ENCODE measurements at places on chromosomes 12 and 14. TPM values are rescaled to one million over a fixed set of nuclear protein-coding genes. Genes with fewer than 3 reads are reported as not detected.

DNA sequence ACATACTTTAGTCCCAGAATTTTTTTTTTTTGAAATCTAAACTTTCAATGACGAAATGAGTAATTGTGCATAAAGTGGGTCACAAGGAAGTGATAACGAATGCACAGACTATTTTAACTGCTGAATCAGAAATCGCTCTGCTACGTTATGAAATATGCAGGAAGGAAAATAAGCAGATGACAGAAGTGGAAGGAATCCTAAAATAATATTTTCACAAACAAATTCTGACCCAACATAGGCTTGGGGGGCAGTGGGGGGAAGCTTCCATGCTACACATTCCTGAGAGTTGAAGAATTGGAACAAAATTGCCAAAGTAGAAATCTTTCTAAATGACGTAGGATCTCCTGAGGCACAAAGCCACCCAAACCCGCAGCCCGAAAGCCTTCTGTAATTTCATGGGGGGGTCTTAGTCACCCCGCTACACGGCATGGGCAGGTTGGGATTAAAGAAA, 89.6 kb downstream of the ARF6 start:
- no peak for DNase-seq

The FAM222A gene
- 14.8 TPM for polyA plus RNA-seq

The TAS2R30 gene
- 0.25 TPM for polyA plus RNA-seq

The GLIPR1L1 gene
- polyA plus RNA-seq, result not detected

- no peak for DNase-seq
Measured at GRCh38 chr14:68667313-68667791, 125.5 kb downstream of the ZFP36L1 start.

The C14orf39 gene
- not detected for polyA plus RNA-seq

DNA sequence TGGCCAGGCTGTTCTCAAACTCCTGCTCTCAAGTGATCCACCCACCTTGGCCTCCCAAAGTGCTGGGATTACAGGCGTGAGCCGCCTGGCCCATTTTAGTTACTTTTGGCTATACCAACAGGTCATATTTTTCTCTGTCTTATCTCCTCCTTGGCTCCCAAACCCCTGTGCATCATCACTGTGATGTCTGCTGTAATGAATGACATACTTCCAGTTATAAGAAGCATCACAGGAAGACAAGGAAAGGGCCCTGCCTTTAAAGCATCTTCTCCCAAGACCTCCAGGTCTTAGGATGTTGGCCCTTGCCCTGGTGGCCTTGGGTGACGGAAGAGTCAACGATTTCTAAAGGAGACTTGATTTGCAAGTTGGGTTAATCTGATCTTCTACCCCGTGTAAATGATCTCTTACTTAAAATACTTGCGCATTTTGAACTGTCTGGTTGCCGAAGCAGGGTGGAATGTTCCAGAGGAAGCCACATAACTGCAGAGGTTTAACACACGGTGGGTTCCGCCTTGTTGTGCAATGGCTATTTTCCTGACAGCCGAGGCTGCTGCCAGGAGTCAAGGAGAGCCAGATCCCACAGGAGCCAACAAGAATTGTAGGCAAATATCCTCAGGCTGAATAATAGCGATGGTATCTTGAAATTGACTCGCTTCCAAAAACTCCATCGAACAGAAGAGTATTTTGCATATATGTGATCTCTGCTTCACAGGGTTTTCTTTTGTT, 55.7 kb upstream of the PLXNC1 start:
- DNase-seq, result no peak

- no peak for DNase-seq
Measured at GRCh38 chr14:89280600-89280999, 136.4 kb downstream of the FOXN3 start.

- no peak for DNase-seq
Measured at GRCh38 chr14:89040080-89040459, 215.6 kb downstream of the TTC8 start.

DNA sequence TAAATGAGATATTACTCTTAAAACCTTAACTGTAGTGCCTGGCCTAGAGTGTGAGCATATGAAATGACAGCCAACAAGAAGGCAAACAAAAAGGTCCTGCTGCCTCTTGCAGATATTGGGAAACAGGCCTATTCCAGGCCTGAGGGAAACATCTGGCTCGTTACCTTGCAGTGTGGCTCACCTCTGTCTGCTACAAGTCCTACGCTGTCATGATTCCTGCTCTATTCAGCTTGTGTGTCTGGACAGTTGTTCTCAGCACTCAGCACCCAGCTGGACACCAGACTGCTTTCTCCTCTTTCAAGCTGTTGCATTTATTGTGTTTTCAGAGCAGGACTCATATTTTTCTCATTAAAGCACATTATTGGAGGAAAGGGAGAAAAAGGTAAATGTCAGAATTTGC, 113.5 kb downstream of the TMTC2 start:
- no peak for DNase-seq

DNA sequence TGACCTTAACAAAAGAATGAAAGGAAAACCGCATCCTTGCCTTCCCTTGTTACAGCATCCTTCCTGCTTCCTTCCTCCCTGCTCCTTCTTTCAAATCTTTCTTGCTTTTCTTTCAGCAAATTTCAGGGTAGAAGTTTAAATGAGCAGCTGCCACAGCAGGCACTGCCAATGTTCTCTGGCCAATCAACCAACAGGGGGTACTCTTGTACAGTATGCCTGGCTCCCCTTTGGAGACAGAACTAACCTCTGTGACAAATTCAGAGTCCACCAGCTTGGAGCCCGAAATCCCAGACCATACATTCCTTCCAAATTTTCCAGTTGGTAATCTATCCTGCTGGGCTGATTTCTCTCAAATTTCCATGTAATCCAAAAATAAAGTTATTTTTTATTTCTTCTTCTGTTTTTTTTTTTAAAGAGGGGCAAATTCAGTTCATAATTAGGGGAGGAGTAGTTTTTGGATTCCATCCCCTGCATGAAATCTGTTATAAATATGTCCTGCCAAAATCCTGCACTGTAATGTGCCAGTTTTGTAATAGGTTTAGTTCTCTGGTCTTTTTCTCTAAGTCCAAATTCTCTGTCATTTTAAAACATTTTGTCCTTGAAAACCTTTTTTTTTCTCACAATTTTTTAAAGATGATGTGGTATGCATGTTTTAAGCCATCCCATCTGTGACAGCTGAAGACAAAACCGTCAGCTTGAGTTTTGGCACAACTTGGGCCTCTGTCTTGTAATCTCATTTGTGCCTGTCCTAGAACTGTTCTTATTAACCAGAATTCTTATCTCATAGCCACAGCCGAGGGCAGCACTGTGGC, 610.0 kb upstream of the LMO3 start:
- peak; percentile 10 for DNase-seq

- DNase-seq, result peak; percentile 56
Measured at GRCh38 chr14:90517076-90517841, 120.4 kb downstream of the CALM1 start.

DNA sequence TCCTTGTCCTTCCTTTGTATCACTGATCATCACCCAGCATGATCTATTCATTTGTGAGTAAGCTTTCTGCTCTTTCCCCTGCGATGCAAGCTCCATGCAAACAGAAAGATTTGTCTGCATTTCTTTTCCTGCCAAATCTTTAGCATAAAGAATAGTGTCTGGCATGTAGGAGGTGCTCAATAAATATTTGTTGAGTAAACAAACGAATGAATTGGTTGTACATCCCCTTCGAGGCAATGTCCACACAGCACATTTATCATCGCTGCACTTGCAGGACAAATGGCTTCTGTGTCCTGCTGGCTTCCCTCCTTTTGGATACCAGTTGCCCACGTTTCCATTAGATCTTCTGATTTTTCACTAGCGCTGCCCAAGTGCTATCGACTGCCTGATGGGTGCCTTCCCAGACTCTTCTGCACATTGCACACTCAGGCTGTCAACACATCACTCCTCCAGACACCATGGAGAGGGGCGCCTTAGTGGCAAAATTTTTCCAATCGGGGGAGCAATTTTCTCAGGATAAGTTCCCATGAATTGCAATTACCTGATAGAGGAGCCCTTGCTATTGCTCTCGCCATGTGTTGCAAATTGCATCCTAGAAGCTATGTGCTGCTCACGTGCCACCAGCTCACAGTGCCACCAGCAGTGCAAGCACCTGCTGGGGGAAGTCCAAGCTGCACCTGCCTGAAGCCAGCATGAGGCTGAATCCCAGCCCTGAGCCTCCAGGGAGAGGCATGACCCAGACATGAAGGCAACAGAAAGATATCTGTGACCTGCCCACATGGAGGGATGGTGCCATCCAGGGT, 206.6 kb downstream of the KIF26A start:
- no peak for DNase-seq

GRCh38 chr12:49969027-49969426, 3.7 kb upstream of the AQP6 start:
- DNase-seq, result no peak

The KRT73 gene
- not detected for polyA plus RNA-seq

The NEUROD4 gene
- polyA plus RNA-seq, result not detected

The SLC6A13 gene
- 2.1 TPM for polyA plus RNA-seq

The PROX2 gene
- not detected for polyA plus RNA-seq

GRCh38 chr12:130968611-130969010, 14.9 kb downstream of the ADGRD1 start:
- no peak for DNase-seq

DNA sequence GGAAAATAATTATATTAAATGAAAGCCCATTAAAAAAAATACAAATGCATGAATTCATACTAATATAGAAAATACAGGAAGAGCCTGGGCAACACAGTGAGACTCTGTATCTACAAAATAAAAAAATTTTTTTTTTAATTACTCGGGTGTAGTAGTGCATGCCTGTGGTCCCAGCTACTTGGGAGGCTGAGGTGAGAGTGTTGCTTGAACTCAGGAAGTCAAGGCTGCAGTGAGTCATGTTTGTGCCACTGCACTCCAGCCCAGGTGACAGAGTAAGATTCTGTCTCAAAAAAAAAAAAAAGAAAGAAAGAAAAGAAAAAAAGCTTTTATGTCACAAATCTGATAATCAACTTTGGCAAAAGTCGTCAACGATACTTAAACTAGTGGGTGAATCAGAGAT, 80.6 kb upstream of the PLEKHA5 start:
- no peak for DNase-seq

- no peak for DNase-seq
Measured at GRCh38 chr12:67592228-67593011, 56.1 kb upstream of the DYRK2 start.

DNA sequence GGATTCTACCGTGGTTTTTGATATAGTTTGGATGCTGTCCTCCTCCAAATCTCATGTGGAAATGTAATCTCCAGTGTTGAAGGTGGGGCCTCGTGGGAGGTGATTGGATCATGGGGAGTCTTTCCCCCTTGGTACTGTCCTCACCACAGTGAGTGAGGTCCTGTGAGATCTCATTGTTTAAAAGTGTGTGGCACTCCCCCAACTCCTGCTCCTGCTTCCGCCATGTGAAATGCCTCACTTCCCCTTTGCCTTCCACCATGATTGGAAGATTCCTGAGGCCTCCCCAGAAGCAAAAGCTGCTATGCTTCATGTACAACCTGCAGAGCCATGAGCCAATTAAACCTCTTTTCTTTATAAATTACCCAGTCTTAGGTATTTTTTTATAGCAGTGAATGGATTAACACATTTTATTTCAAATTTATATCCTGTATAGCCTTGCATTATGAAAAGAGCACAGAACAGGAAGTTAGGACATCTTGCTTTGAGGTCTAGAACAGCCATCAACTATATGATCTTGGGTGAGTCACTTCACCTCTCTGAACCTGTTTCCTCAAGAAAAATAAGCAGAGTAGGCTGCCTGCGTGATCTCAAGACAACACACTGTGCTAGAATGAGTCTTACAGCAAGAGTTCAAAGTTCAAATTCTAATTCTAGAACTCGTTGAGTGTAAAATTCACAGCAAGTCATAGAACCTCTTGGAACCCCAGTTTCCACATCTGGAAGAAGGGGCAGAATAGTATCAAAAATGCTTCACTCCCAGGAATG, 160.9 kb upstream of the EEA1 start:
- no peak for DNase-seq

- DNase-seq, result no peak
Measured at GRCh38 chr12:96140174-96140573, 54.0 kb upstream of the ELK3 start.

- no peak for DNase-seq
Measured at GRCh38 chr12:52531566-52532300, 11.5 kb upstream of the KRT5 start.

DNA sequence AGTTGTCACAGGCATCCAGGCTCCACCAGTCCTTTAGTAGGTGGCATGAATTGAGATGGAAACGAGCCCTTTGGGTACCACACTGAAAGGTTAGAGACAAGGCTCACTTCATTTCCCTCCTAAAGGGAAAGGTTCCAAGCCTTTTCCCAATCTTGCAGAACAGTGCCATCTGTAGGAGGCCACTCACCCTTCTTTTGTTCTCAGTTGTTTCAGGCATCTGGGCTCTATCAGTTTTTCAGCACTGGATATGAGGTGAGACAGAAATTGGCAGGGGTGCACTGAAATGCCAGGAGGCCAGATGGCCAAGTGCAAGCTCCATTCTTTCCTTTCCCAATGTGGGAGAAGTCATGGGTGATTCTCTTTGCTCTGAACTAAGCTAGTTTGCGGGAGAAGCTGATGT, 15.2 kb downstream of the FBXO33 start:
- DNase-seq, result no peak

- no peak for DNase-seq
Measured at GRCh38 chr12:66047411-66048021, 83.0 kb downstream of the LLPH start.

- DNase-seq, result no peak
Measured at GRCh38 chr14:103687712-103688111, 27.5 kb downstream of the XRCC3 start.

DNA sequence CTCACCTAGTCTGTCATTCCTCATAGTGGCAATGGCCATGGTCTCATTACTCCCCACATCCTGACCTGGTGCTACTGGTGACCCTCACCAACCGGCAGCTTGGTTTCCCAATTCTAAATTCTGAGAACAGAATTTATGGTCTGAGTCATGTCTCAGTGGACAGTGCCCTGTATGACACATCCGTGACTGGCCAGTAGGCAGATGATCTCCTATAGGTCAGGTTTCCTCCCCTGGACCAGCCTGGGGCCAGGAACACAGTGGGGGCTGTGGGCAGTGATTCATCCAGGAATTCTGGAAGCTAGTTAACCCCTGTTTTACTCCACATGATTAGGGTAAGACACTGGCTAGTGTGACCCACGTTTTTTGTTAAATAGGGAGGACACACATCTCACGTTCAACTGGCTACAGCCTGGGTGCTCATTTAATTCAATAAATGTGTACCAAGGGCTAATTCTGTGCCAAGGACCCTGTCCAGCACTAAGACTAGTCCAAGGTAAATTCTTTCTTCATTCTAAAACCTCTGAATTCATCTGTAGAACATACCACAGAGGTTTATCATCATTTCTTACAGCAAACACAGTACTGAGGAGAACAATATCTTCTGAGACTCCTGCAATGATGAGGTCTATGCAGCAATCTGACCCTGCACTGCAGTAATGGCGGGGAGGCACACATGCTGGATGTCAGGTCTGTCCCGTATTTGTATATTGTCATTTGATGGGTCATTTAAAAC, 249.6 kb upstream of the TBX3 start:
- DNase-seq, result no peak

DNA sequence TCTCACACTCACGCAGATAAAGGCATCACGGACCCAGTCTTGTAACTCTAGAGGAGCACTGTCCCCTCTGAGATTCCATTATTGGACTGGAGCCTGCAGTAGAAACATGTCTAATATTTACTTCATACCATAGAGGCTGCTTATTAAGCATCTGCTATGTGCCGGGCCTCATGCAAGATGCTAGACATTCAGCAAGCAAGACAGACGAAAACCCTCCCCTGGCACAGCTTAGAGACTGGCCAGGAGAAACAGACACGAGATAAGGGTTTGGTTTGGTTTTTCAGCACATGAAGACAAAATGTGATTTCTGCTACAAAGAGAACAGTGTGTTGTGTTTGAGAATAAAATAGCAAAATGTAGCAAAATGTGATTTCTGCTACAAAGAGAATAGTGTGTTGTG, 719.2 kb downstream of the MED13L start:
- DNase-seq, result no peak

GRCh38 chr12:51351913-51352532, 5.5 kb upstream of the CELA1 start:
- DNase-seq, result peak; percentile 29
